ENCODE measurements at places on chromosomes 12 and 14.

DNA sequence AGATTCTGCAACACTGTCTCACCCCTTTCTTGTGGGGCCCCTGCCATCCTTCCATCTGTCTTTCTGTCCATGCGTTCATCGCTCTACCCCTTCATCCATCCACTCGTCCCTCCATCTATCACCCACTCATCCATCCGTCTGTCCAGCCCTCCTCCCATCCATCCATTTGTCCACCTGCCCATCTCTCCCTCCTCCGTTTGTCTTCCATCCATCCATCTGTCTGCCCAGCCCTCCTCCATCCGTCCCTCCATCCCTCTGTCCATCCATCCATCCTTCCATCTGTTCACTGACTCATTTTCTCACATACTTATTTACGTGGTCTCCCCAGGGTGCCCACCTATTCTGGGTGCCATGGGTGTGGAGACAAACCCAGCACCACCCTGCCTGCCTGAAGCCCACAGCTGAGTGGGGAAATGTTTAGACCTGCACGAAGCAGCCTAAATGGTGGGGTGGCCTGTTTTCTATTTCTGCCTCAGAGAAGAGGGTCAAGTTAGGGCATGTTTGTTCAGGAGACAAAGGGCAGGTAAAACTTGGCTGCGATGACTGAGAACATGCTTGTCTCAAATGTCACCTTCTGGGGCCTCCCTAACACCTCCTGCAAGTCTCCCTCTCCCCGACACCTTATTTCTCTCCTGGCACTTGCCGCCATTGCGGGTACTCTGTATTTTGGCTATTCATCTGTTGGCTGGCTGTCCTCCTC, 2.8 kb upstream of the SLC25A47 start:
- no peak for DNase-seq

DNA sequence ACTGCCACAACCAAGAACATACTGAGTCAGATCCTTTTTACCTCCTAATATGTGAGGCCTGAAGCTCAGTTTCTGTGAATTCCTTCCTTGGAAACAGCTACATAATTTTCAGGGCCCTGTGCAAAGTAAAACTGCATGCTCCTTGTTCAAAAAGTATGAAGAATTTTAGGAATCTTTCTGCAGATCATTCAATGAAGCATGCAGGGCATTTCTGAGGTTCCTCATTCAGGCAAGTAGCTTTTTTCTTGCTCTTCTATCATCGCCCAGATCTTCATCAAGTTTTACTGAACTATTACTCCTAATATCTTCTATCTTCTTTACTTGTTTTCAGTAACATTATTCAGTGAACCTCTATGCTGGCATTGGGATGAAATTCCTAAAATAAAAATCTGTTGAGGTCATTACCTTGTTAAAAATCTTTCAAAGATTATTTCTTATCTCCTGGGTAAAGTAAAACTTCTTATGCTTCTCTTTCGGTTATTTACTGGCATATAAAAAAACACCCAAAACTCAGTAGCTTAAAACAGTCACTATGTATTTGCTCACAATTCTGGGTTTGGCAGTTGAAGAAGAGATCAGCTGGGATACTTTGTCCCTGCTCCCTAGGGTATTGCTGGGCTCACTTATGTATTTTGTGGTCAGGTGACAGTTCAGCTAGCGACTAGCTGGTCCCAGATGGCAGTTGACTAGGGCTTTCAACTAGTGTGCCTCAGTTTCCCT, 42.6 kb upstream of the KRR1 start:
- DNase-seq, result no peak

GRCh38 chr12:4562034-4562657, at the start of gene DYRK4:
TSS of gene DYRK4 (plus strand) at chr12:4562208. CDS start at chr12:4562246, 38 bp downstream.
- no peak for DNase-seq

DNA sequence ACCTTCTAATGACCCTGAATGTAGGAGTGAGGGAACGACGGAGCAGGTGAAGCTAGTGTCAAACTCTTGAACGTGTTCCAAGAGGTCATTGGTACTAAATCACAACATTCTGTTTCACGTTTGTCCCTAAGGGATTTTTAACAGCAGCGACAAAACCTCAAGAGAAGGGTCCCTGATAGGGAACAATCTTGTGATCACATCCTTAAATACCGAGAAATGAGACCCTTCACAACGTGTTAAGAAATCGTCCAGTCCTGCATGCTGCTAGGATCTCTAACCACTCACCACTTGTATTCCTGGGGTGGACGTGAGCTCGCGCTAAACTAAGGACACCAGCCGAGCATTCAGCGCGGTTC, 134.1 kb upstream of the KRAS start:
- no peak for DNase-seq

DNA sequence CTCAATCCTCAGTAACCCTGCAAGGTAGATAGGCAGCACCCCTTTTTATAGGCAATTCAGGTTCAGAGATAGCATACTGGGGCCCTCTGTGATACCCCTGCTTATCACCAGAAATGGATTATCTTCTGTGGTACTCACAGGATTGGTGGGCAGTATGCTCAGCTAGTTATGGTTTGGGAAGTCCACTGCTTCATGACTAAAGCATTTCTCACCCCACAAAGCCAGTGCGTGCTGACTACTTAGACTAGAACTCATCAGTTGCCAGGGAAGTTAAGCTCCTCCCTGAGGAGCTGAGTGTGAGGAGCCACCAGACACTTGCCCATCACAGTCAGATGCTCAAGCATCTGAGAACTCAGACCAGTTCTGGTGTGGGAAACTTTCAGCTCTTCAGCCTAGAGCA, 76.3 kb downstream of the SCAF11 start:
- no peak for DNase-seq

DNA sequence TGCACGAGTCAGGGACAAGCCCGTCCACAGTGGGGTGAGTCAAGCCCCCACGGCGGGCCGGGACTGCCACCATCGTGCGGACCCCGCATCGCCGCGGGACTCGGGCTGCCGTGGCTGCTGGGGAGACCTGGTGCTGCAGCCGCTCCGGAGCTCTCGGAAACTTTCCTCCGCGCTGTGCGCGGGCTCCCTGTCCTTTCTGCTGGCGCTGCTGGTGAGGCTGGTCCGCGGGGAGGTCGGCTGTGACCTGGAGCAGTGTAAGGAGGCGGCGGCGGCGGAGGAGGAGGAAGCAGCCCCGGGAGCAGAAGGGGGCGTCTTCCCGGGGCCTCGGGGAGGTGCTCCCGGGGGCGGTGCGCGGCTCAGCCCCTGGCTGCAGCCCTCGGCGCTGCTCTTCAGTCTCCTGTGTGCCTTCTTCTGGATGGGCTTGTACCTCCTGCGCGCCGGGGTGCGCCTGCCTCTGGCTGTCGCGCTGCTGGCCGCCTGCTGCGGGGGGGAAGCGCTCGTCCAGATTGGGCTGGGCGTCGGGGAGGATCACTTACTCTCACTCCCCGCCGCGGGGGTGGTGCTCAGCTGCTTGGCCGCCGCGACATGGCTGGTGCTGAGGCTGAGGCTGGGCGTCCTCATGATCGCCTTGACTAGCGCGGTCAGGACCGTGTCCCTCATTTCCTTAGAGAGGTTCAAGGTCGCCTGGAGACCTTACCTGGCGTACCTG, 1.1 kb downstream of the PDE3A start:
- DNase-seq, result no peak
